ENCODE measurements at places on chromosomes 5 and 9.

- no peak for DNase-seq
Observed at GRCh38 chr9:115134941-115135340, 17.0 kb upstream of the TNC start.

DNA sequence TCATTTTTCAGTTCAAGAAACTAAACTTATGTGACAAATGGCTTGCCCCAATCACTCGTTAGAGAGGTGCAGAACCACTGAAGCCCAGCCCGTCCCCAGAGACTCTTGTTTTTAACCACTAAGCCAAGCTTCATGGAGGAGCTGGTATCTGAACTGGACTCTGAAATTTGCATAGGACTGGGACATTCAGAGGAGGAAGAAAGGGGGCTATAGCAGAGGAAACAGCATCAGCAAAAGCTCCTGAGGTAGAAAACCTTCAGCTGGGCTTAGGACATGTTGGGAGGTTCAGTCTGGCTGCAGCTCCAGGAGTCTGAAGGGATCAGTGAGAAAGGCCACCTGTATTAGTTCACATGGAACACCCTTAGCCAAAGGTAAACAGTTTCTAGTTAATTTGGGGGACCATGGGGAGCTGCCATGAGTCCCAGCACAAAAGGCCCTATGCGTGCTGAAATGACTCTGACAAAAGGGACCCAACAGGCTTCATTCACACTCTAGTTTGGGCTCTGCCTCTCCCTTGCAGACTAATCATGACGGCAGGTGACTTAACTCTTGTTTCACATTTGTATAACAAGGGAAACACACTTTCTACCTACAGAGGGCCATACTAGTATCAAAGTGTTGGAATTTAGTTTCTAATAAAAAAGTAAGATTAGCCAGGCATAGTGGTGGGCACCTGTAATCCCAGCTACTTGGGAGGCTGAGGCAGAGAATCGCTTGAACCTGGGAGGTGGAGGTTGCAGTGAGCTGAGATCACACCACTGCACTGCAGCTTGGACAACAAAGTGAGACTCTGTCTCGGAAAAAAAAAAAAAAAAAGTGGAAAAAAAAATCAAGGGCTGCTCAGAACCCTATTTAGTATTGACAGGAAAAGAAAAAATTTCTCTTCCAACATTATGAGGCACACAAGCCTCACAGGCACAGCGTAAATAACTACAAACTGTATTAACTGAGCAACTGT, 10.2 kb downstream of the FBXO10 start:
- DNase-seq = no peak

GRCh38 chr9:97866848-97867247, 13.8 kb downstream of the FOXE1 start:
- no peak for DNase-seq

GRCh38 chr5:115469904-115470516, 74.6 kb downstream of the FEM1C start:
- DNase-seq = no peak

- DNase-seq = no peak
Observed at GRCh38 chr5:38715696-38716095, 130.1 kb upstream of the OSMR start.

DNA sequence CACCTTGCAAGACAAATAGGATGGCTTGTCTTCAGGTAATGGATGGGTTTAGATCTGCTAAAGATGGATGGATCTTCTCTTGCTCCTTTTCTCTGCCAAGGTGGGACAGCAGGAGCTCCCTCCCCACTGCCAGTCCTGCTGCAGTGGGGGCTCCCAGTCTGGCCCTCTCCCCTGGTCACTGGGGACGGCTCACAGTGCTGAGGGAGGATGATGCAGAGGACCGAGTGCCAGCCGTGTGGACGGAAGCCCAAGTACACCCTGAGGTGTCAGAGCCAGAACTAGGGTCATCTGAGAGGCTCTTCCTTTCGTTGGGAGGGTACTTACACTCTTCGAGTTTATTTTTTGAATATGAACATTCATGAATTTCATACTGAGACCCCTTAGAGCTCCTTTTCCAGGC, 5.7 kb downstream of the CCDC69 start:
- DNase-seq = no peak
